ENCODE measurements at places on chromosomes 7 and 10.

DNA sequence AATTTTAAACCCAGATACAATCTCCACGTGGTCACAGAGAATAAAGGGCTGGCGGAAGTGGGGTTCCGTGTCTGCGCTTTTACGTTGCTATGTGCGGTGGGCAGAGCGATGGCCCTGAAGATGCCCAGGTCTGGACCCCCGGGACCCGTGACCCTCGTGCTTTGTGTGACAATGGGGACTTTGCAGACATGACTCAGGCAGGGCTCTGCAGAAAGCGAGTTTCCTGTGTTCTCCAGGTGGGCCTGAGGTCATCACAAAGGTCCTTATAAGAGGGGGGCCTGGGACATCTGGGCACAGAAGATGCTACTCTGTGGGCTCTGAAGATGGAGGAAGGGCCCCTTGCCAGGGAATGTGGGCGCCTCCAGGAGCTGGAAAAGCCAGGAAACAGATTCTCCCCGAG, 95.3 kb downstream of the ELFN1 start:
- no peak for DNase-seq

DNA sequence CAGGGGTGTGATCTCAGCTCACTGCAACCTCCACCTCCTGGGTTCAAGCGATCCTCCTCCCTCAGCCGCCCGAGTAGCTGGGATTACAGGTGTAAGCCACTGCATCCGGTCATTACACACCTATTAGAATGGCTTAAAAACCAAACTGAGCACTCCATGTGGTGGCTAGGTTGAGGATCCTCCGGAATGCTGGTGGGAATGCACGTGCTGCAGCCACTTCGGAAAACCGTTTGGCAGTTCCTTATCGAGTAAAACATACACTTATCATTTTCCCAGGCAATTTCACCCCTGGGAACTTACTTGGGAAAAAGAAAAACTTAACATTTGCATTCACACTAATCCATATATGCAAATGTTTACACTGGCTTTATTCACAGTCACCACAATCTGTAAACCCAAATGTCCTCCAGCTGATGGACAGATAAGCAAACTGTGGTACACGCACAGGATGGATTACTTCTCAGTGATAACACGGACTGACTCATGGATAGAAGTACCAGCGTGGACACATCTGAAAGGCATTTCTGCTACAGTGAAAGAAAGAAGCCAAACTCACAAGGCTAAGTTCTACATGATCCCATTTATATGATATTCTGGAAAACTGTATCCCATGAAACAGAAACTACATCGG, 20.4 kb downstream of the RFC2 start:
- DNase-seq, result no peak

GRCh38 chr10:101920546-101920945, 76.9 kb upstream of the KCNIP2 start:
- no peak for DNase-seq

DNA sequence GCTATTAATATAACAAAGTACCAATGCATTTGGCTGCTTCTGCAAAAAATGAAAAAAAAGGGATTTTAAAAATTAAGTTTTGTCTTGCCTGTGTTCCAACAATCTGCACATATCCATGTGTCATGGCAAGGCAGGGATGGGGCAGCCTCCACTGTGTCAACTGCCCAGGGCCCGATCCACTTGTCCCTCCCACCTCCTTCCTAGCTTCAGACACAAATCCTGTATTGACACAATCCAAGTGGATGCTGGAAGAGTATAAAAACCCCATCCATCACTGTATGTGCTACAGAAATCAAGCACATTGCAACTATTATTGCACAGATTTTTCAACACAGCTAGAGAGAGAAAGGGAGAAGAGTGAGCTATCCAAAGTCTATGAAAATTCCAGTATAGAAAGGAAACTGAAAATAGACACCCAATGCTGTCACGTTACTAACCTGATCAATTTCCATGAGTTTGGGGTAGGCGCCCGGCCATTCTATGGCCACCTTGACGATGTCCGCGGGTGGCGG, 106.4 kb downstream of the ELMO1 start:
- DNase-seq, result no peak

DNA sequence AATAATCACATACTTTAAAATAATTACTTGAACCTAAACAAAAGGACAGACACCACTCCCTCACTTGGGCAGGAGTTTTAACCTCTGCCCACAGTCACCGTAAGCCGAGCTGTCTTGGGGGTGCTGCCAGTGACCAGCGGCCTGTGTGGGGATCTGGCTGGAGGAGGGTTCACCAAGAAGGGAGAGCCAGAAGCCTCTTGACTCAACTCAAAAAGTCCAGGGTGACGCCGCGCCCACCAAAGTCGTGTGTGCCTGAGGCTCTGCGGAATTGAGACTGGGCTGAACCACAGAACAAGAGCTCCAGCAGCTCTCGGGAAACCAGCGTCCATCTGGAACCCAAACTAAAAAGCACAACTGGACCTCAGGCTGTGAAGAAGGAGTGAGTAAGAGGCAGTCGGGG, 35.8 kb downstream of the ZFAND2A start:
- no peak for DNase-seq

- DNase-seq, result no peak
These were observed 929 bp downstream of the GBF1 start for GRCh38 chr10:102246261-102246660.

DNA sequence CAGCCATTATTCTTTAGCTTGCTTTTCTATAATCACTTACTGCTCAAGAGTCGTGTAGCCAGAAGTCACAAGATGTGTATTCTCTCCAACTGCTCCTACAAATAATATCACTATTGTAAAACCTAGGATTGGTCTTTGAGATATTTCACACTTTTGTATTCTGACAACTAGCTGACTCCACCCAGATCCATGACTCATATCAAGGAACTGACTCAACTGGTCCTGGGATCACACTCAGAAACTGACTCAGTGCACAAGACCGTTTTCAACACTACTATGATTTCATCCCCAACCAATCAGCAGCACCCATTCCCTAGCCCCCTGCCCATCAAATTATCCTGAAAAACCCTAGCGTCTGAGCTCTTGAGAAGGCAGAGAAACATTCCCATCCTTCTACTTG, 56.5 kb upstream of the ORC5 start:
- DNase-seq, result no peak

- DNase-seq, result no peak
These were observed 44.7 kb downstream of the ZNF467 start for GRCh38 chr7:149728491-149729375.

- DNase-seq, result no peak
These were observed 17.3 kb upstream of the ADARB2 start for GRCh38 chr10:1754506-1755153.

DNA sequence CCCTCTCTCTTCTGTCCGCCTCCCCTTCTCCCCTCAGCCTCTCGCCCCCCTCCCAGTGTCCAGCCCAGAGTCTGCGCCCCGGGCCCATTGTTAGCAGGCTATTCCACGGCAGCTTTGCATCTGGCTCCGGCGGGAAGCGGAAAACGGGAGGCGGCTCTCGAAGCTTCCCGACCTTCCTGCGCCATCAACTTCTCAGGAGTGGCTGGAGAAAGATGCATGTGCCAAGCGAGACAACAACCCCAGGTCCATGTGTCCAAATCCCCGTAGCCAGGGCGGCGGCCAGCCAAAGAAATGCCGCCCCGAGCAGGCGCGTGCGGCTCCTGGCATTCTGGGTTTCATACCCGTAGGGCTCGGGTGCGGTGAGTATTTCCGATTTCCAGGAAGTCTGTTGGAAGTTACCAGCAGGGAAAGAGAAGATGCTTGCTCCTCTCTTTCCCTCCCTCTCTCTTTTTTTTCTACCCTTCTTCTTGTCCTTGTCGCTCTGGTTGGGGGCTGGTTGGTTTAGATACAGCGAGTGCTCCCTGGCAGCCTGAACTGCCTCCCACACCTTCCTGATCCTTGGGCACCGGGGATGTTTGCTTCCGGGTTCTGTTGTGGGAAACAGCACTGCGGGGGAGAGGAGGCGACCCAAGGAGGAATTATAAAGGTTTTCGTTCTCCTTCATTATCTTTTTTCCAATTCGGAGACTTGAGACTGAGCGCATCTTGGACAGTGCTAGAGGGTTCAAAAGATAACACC, 1.2 kb upstream of the HOXA2 start:
- no peak for DNase-seq
